Fibroblast of skin of back (primary cell): ENCODE measurements at places on chromosomes 6 and 20.

DNA sequence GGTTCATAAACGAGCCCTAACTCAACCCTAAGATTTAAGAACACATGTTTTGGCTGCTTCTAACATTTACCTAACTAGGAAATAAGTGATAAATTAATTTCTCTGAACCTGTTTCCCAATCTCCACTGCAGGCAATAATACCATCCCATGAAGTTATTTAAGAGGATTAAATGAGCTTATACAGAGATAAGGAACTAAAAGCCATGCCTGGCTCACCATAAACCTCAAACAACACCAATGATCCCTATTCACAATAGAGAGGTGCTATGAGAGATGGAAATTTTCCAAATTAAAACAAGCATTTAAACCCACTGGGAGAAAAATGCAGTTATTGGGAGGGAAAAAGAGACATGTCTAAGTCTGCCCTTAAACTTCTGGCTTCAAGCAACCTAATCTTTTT lies 33.9 kb upstream of the KLHL31 start:
- DNase-seq, result no peak

- peak; percentile 70 for DNase-seq
Measured at GRCh38 chr6:134097114-134097707, 44.8 kb upstream of the SLC2A12 start.

- peak; percentile 55 for DNase-seq
Measured at GRCh38 chr6:37940074-37940847, 120.7 kb downstream of the ZFAND3 start.

- DNase-seq, result no peak
Measured at GRCh38 chr6:105036351-105036750, 79.4 kb downstream of the LIN28B start.

DNA sequence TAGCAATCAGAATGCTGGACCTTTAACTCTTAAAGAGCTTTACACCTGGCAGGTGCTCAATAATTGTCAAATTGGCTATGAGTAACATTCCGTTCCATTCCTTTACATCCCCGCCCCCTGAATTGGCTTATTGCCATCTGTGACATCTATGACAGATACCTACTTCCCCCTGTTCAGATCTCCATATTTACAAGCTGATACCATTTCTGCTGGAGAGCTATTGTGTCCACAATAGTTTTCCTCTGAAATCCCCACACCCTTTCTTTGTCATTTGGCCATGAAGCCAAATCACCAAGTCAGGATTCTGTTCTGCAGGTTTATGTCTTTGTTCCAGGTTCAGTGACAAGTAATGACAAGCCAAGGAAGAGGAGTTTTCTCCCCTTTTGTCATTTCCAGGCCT lies 3.2 kb downstream of the CDH26 start:
- DNase-seq, result no peak

DNA sequence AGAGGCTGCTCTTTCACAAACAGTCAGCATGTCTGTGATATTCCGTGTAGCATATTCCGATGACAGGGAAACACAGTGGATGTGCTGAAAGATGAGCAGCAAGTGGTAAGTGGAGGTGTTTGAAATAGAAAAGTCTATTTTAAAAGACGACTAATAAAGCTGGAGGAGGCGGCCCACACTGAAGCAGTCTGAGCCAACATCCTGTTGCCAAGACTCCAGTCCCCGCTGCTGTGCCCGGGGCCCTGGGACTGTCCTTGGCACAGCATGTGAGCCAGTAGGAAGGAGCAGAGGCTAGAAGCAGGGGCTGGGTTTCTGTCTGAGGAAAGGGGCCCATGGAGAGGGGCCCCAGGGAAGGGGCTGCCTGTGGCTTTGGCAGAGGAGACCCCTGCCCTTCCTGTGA lies 351.5 kb upstream of the CHD6 start:
- DNase-seq, result no peak

DNA sequence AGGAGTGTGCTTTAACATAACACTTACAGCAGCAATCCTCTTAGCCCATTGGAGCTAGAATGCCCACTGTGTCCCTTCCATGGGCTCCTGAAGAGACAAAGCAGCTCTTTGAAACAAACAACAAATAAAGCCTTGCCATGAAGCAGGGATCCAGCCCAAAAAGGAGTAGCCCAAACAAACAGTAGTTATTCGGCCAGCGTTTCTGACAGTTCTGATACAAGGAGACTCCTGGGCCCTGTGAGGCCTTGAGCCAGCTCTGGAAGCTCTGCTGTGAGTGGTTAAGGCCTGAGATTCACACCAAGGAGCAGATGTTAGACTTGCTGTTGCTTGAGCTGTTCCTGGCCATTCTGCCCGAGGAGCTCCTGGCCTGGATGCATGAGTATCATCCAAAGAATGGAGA lies 16.9 kb upstream of the ZSCAN16 start:
- DNase-seq, result no peak

GRCh38 chr6:2441601-2442475 lies 196.4 kb upstream of the GMDS start:
- no peak for DNase-seq

DNA sequence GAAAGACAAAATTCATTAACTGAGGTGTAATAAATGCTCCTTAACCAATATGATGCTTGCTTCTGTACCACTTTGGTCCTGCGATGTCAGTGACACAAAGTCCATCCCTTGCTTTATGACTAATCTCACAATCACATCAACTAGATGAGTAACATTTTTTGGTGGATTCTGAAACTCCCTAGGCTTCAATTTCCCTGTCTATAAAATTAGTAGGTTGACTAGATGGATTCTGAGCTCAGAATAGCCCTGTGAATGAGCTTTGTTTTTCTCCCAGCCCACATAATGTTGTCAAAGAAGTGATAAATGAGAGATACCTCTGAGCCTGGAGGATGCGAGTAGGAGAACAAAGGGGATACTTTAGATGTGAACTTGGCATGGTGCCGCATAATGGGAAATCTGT lies 9.1 kb downstream of the TXLNB start:
- no peak for DNase-seq

DNA sequence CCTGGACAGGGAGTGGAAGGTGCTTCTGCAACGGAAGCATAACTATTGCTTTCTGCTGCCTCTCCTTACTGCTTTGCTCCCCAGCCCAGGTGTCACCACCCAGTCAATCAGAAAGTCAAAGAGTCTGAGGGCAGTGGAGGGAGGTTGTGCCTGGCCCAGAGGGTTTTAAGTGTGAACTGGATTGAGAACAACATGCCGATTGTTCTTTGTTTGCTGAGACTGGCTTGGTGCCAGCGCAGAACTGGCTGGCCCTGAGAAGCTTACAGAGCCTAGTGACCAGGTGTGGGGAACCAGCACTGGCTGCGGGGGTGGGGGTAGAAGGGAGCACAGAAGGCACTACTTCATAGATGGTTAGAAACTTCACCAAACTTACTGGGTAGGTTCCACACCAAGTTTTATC lies 31.1 kb upstream of the ENPP4 start:
- no peak for DNase-seq

GRCh38 chr20:32537657-32538525 lies 47.2 kb downstream of the NOL4L start:
- DNase-seq, result no peak

- no peak for DNase-seq
Measured at GRCh38 chr6:135905604-135906300, 54.3 kb downstream of the PDE7B start.

DNA sequence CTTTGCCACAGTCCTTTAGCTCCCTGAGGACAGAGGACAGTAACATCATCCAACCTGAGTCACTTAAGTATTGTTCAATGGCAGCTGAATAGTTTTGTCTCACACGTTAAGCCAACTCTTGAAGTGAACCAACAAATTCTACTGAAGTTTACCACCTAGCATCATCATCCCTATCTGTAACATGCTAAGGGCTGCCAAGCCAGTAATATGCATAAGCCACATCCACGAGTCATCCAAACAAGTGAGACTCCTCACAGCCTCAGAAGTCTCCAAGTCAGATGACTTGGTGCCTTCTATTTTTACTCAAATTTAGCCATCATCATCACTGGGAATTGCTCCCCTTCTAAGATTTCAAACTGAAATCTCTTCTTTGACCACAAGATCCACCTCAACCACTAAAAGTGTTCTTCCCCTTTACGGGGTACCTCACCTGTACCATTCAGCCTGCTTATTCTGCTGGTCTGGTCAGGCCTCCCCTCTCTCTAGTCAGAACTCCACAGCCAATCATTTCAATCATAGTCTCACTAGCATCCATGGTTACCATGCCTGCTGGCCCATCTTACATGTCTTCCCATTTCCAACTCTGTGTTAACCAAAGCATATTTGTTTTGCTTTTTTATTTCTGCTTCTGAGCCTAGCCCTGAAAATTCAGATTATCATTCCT lies 73.7 kb downstream of the DTNBP1 start:
- peak; percentile 62 for DNase-seq

DNA sequence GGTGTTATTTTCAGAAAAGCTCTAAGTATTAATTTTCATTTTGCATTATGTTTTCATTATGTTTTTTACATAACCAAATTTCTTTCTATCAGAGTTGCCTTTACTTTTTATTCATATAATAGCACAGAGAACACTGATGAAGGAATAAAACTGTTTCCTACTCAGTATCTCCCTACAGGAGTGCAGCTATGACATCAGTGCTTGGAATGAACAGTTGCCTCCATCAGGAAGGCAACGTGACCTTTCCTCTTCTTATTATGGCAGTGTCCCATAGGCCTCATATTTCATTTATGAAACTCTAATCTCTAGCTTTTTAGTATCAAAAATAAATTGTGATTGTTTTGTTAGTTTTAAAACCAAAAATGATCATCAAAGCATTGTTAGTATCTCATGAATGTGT lies 712.8 kb downstream of the CD109 start:
- DNase-seq, result peak; percentile 14

GRCh38 chr6:16985513-16986284 lies 116.2 kb upstream of the STMND1 start:
- peak; percentile 85 for DNase-seq

DNA sequence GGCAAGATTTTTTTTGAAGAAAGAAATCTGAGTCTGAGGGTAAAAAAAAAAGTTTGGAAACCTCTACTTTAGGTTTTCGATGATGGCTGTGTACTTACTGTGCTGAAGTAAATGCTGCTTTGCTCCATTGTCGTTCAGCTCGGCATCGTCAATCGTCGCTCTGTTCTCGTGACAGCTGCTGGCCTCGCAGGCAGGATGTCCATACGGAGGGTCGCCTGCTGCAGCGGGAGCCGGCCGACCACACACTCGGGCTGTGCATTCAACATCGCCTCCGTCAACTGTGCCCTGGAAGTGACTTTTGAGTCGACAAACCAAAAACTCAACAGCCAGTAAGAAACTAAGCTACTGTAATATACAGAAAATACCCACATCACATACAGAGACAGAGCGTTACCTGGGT lies 53.1 kb upstream of the SMOC2 start:
- DNase-seq, result no peak

GRCh38 chr20:22452442-22453011 lies 131.8 kb downstream of the FOXA2 start:
- no peak for DNase-seq

DNA sequence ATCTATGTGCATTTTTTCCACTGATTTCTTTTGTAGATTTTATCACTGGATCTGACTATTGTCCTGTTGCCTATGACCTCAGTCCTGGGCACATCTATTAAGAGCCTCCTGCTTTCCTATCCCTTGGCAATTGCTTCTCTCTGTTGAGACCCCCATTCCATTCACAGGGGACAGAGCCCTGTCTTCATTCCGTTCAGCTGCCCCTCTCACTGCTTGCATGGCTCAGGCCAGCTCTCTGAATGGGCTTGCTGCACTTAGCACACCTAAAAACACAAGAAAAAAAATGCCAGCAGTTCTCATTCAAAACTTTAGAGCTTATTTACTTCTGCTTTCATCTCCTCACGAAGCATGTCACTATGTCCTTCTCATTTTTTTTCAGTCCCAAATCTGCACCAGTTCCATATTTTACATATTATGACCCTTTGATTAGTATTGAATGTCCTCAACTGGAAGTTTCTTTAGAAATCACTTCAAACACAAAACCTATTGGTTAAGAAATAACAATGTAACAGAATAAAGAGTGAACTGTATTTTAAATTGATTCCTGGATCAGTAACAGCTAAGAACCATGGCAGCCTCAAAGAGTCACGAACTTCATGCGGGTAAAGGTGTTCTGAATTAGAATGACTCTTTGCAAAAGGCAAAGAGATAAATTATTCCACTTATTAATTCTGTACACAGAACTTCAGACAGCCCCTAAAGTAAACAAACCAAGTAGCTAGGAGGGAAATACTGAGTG lies 616.5 kb downstream of the C6orf118 start:
- DNase-seq, result no peak

DNA sequence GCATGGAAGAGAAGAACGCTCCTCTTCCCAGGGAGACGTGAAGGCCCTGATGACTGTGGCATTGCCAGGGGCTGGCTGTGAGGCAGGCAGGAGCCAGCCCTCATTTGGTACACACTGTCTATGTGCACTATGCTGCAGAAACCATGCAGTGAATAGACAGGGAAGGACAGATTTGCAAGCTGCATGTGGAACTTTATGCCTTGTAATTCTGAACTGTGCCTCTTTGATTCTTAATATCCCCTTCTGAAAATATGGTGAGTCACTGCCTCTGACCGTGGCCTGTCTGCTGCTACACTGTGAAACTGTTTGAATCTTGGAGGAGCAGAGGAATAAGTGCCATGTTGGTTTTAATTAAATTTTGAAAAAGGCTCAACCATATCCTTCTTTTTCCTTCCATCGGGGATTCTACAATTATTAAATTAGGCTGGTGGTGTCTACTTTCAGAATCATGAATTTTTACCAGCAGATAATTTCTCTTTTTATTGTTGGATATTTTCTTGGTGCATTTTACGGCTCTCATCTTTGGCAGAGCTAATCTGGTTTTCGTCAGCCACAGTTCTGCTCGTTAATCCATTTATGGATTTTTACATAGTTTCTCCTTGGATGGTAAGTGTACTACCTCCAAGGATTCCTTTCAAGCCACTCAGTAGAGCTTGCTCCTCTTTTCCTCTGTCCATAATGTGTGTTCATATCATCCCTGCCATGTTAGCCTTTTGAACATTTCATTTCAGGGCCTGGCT lies 301.0 kb upstream of the SLC35B3 start:
- DNase-seq, result no peak

DNA sequence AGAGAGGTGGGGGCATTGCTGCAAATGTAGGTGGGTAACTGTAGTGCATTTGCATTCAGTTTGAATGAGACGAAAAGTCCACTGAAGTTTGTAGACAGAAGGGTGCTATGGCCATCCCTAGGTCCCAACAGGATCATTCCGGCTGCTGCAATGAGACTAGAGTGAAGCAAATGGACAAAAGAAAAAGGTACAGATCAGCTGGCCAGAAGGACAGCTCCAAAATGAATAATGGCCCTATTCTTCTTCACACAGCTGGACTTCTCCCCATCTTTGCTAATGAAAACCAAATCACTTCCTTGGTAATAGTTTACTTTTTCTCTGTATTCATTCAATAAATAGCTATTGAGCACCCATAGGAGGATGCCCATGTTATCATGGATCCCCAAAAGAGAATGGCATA lies 56.4 kb upstream of the TPD52L1 start:
- no peak for DNase-seq

- DNase-seq, result no peak
Measured at GRCh38 chr6:21228876-21229460, 364.6 kb upstream of the SOX4 start.

- no peak for DNase-seq
Measured at GRCh38 chr6:41655176-41655575, 16.9 kb downstream of the MDFI start.

GRCh38 chr20:33552519-33552918 lies 62.6 kb downstream of the CBFA2T2 start:
- no peak for DNase-seq

GRCh38 chr6:17457956-17458355 lies 64.6 kb downstream of the CAP2 start:
- no peak for DNase-seq

- no peak for DNase-seq
Measured at GRCh38 chr6:2895072-2895471, 8.0 kb downstream of the SERPINB9 start.
